Melanocyte of skin (primary cell): ENCODE measurements at places on chromosomes 7 and 10. TPM values are rescaled to one million over a fixed set of nuclear protein-coding genes. Genes with fewer than 3 reads are reported as not detected.

Gene OPALIN
- not detected in 2 replicates for total RNA-seq

Gene SPDYE11
- not detected in 2 replicates for total RNA-seq

Gene SPDYE9
- not detected in 2 replicates for total RNA-seq

Gene SPAG6
- total RNA-seq: under 0.01 TPM in 1 of 2 replicates, not detected in the other

Gene ERV3-1
- total RNA-seq: 4.5 and 8.4 TPM in 2 replicates
